Stromal cell of bone marrow (primary cell): ENCODE measurements at places on chromosomes 5 and 9.

GRCh38 chr9:113150670-113151611 is at the start of gene SLC31A2:
SLC31A2 (plus strand) TSS chr9:113151007; CDS start chr9:113151075, 68 bp downstream.
- peak; percentile 74 for DNase-seq

- DNase-seq = no peak
These were observed 331.3 kb upstream of the CCNG1 start for GRCh38 chr5:163106098-163106497.

GRCh38 chr5:112124788-112125187 is 294.3 kb downstream of the EPB41L4A start:
- DNase-seq = no peak

GRCh38 chr9:4157584-4158499 is 142.0 kb downstream of the GLIS3 start:
- no peak for DNase-seq

DNA sequence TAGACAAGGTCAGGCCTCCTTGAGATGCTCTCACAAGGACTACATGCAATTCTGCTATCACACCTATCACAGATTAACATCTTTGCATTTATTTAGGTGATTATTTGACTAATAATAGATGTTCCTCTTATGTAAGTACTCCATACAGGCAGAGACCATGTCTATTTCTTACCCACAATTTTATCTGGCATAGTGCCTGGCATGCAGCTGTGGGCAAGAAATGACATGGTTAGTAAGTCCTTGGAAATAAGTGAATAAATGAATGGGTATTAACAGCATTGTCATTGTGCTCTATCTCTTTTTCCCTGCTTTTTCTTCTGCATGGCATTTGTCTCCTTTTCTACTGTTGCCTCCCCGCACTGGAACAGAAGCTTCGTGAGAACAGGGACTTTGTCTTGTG is 49.4 kb downstream of the SLC22A5 start:
- no peak for DNase-seq

DNA sequence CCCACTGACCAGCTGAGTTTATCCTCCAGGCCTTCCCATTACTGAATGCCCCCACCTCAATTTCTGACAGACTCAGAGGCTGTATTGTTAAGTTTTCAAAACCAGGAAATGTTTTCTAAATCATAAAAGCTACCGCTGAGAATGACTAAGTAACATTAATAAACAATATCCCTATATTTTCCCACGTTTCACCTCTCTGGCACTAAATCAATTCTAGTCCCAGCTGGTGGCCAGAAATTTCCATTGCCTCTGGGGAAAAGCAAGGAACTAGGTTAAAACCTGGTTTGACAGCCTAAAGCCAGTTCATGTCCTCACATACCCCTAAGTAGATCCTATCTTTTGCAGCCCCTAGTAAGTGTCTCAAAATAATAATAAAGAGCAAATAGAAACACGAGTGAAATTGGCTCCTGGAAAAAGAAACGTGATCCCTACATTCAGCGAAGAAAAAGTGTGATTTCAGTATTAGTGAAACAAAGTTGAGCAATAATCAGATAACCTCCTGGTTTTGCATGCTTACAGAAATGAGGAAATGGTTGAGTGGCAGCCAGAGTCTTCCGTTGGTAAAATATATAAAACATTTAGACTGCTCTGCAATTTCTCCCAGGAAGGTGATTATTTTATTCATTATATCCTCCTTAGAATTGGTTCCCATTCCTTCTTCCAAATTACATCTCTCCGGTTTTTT is 110.9 kb downstream of the ESM1 start:
- DNase-seq = no peak

DNA sequence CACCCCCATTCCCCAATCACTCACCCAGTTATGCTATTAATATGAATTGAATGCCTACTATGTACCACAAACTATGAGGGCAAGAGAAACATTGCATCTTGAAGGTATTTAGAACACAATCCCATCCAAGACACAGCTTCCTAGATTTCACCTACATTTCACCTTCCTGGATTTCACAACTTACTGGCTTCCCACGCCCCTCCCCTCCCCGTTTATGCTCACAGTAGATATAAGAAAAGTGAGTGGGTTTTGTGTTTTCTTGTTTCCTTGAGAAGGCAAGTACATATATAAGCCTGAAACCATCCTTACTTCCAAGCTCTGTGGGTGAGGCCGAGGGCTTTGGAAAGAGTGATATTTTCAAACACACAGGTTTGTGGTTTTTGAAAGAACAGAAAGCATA is 465.0 kb downstream of the BNC2 start:
- no peak for DNase-seq

DNA sequence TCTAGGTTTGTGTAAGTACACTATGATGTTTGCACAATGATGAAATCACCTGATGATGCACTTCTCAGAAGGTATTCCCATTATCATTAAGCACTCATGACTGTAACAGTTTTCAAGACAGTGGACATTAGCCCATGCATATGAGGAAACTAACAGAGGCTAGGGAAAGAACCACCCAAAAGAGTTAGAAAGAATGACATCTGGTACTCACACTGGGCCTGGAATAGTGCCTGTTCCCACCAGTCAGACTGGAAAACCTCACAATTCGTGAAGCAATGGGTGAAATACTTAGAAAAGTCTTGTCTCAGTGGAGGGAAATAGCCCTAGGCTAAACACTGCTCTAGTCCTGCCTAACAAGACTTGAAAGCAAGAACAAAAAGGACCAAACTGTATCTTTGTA is 117.4 kb upstream of the GDNF start:
- DNase-seq = no peak

DNA sequence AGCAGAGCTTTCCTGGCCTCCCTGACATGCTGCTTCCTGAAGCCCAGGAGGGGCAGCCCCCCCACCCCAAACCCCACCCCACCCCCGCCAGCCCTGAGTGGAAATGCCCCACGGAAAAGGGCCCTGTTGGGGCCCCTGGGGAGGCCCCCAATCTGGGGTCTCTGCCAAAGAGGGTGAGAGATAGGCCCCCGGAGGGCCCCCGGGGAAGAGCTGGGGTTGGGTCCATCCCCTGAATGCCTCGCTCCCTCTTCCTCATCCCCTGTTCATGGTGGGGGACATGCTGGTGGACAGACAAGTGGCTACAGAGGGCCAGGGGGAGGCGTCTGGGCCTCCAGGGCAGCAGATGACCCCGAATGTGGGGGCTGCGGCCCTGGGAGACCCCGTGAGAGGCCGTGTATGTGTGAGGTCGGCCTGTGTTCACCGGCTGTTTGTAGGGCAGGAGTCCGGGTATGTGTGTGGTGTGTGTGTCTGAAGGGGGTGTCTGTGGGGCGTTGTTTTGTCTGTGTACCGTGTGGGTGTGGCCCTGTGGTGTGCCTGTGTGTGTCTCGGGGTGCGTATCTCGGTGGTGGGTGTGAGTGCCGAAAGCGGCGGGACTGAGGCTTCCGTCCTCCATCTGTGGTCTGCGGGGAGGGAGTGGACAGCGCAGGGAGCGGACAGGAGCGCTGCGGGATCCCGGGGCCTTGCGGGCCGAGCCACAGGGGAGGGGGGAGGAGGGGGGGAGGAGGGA is 11.3 kb downstream of the C9orf50 start:
- DNase-seq = no peak

DNA sequence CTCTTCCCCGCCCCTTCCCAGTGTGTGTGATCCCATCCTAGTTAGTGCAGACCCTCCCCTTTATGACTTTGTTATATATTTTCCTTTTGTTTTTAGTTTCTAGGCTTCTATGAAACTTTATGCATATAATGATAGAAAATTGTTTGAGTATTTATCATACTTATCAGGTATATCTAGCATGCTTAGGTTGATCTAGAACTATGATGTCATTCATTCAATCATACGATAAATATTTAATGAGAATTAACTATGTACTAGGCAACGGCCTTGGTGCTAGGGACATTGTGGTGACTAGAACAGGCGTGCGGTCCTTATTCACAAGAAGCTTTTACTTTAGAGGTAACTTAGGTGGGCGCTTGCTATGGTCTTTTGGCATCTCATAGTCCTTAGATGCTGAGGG is 13.6 kb upstream of the ANKRD55 start:
- DNase-seq = no peak

DNA sequence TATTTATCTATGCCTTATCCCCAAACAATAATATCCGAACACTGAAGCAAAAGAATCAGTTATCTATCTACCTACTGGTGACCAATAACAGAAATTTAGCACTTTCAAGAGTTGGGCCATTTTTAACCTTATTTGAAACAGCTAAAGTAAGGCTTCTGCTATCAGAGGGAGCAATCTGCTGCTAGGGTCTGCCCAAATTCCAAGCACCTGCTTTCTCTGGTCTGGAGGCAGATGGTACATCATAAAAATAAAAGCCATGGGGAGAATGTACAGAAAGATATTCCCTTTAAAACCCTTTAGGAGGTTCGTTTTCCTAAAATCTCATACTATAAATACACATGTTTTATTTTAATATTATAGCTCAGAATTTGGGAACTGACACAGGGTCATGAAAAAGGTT is 37.7 kb upstream of the ARSB start:
- no peak for DNase-seq

GRCh38 chr9:94084314-94084713 is at the start of gene PTPDC1:
PTPDC1 (plus strand) TSS chr9:94084464; CDS start chr9:94084531, 67 bp downstream.
- DNase-seq = peak; percentile 42

- DNase-seq = no peak
These were observed 7.5 kb downstream of the ADAMTS6 start for GRCh38 chr5:65474130-65474711.

GRCh38 chr5:173103411-173103810 is 40.9 kb upstream of the BNIP1 start:
- DNase-seq = no peak

DNA sequence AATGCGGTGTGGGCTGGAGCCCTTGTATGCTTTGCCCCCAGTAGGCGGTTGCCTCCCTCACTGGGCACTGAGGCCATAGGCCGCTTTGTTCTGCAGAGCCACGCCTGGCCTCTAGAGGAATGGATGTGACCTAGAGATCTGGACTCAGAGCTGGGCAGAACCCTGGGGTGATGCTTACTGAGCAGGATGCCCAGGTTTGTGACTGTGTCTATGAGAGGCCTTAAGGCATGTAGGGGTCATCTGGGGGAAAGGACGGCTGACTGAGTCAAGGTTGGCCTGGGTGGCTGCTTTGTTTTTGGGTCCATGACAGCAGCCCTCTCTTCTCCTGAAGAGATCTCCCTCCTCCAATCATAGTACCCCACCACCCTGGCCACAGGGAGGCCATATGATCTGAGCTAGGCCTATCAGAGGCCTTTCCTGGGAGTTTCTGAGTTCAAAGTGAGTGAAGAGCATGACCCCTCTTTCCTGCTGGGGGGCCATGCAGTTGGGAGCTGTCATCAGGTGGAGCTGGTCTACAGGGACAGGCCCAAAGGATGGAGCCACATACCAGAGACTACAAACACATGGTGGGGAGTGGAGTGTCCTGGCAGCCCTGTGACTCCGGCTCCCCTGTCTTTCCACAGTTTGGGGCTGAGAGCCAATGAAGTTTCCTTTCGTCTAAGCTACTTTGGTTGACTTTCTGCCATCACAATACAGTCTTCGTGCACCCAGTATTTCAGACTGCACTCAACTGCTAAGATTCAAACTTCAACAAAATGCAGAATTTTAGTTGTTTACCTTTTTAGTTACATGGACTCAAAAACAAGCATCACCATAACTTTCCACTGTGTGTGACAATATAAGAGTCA is 165.4 kb downstream of the AUH start:
- no peak for DNase-seq

GRCh38 chr9:4873066-4873465 is 80.3 kb downstream of the RCL1 start:
- DNase-seq = no peak

DNA sequence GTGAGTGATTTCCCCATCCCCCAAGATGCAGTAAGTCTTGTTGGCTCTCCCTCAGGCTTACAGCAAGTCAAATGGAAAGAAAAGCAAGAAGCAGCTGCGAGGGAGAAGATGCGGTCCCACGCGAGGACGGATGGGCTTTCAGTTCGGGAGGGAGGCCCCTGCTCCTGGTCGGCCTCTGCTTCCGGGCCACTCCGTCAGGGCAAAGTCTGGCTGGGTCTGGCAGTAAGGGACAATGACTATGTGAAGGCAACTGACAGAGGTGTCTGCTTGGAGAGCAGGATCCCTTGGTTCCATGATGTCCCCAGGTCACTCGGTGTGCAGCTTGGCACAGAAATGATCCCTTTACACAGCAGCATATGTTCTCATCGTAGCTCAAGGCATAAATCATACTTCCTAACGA is 146.7 kb downstream of the HSPA4 start:
- no peak for DNase-seq

GRCh38 chr5:132812123-132812765 is 858 bp upstream of the SOWAHA start:
- no peak for DNase-seq

GRCh38 chr9:20701060-20701459 is 17.0 kb downstream of the FOCAD start:
- no peak for DNase-seq
